ENCODE measurements at places on chromosomes 2 and 18. TPM values are rescaled to one million over a fixed set of nuclear protein-coding genes. Genes with fewer than 3 reads are reported as not detected.
A peak's percentile ranks its signal among the peaks of the same experiment; 100 is the strongest.

RTP5 gene
- not detected for total RNA-seq

GRCh38 chr2:148557844-148558436, 86.6 kb upstream of the EPC2 start:
- no peak overlapping the region for H3K27ac ChIP-seq
- peaks cover 5% of the 10 kb centered on the region for H3K27me3 ChIP-seq
- no peaks in the 10 kb centered on the region for H3K4me1 ChIP-seq
- no peak overlapping the region for H3K4me3 ChIP-seq

- H3K4me3 ChIP-seq: no peak overlapping the region
- no peaks in the 10 kb centered on the region for H3K36me3 ChIP-seq
- H3K27me3 ChIP-seq: no peaks in the 10 kb centered on the region
- H3K27ac ChIP-seq: no peak overlapping the region
- no peak for DNase-seq
These were observed 19.6 kb upstream of the YPEL5 start for GRCh38 chr2:30127016-30127893.

- H3K4me3 ChIP-seq: no peak overlapping the region
- H3K4me1 ChIP-seq: peaks cover 5% of the 10 kb centered on the region
- no peaks in the 10 kb centered on the region for H3K27me3 ChIP-seq
- DNase-seq: no peak
These were observed 45.1 kb downstream of the COX7A2L start for GRCh38 chr2:42315844-42316470.

DNA sequence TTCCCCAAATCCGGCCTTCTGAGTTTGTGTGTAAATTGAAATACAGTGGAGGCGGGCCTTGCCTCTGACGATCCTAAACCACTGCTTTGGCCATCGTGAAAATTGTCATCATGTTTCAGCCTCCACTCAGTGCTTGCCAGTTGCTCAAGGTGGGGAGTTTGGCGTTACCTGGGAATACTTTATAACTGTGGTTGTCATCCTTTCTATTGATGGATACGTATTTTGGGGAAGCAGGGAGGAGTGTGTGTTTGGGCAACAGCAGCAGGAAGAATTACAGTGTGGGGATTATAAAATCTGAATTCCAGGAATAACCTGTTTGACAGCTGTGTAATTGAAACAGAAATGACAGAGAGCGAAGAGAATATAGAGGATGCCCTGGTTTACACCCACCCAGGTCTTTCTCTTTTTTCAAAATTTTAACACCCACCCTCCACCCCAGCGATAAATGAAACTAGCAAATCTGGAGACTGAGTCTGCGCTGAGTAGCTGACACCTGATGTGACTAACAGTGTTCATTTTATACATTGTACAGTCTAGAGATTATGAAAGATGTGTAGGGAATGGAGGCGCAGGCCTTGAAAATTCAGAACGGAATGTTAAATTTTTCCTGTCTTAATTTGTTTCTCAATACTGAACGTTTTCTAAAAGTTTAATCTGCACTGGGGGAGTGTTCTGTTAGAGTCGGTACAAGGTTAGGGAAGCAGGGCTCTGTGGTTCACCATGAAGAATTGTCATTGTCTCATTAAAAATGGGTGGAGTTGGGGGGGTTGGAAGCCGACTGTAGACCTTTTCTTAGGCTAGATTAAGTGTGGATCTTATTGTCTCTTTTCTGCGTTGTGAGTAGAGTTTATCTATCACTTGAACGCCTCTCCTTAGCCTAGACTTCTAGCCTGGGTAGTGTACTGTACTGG, 1.6 kb downstream of the MAP4K4 start:
- no peak for DNase-seq
- no peaks in the 10 kb centered on the region for H3K27me3 ChIP-seq
- peak overlapping the region; percentile 68 for H3K4me3 ChIP-seq
- H3K27ac ChIP-seq: peak overlapping the region; percentile 90
- H3K36me3 ChIP-seq: no peaks in the 10 kb centered on the region

SMYD1 gene
- 14.1 TPM for total RNA-seq

- no peaks in the 10 kb centered on the region for H3K27me3 ChIP-seq
- no peak overlapping the region for H3K27ac ChIP-seq
- no peaks in the 10 kb centered on the region for H3K4me1 ChIP-seq
- H3K36me3 ChIP-seq: no peaks in the 10 kb centered on the region
- no peak for DNase-seq
- H3K4me3 ChIP-seq: no peak overlapping the region
These were observed 11.2 kb downstream of the KIAA2012 start for GRCh38 chr2:202084265-202084664.

DNA sequence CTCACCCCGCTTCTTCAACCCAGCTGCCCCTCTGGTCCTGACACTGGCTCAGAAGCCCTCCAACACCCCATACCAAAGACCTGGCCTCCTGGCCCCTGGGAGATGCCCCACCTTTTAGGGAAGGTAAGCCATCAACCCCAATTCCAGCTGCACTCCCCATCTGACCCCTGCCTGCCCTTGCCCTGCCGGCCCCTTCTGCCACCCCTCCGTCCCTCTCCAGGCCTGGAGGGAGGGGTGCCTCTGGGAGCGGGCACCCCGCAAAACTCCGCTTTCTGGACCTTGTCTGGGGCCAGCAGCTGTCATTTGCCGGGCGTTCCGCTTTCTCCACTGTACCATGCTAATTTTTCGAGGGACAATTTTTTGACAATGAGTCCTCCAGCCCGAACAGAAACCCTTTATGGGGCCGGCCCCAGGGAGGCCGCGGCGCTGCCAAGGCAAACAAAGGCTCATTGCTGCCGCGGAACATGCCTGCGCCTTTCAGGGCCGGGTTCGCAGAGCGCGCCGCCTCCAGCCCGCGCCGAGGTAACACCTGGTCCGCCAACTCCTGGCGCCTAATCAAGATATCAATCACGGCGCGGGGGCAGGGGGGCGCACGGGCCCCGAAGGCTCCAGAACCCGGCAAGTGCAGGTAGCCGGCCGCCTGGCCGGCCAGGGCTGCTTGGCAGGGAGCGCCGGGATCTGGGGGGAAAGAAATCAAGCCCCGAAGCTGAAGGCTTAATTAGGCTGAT, 96.0 kb downstream of the INHBB start:
- H3K27ac ChIP-seq: peak overlapping the region; percentile 80
- DNase-seq: peak; percentile 88
- H3K4me3 ChIP-seq: peak overlapping the region; percentile 45
- H3K36me3 ChIP-seq: no peaks in the 10 kb centered on the region
- H3K4me1 ChIP-seq: peaks cover 25% of the 10 kb centered on the region

THSD7B gene
- total RNA-seq: 4.4 TPM

- H3K4me3 ChIP-seq: no peak overlapping the region
- H3K27ac ChIP-seq: no peak overlapping the region
- peak; percentile 44 for DNase-seq
- no peaks in the 10 kb centered on the region for H3K36me3 ChIP-seq
- no peaks in the 10 kb centered on the region for H3K27me3 ChIP-seq
These were observed 412.7 kb downstream of the CNTNAP5 start for GRCh38 chr2:124437811-124438210.

Measured in stomach (tissue), 19 donors.